ENCODE measurements at places on chromosomes 3 and 15.

DNA sequence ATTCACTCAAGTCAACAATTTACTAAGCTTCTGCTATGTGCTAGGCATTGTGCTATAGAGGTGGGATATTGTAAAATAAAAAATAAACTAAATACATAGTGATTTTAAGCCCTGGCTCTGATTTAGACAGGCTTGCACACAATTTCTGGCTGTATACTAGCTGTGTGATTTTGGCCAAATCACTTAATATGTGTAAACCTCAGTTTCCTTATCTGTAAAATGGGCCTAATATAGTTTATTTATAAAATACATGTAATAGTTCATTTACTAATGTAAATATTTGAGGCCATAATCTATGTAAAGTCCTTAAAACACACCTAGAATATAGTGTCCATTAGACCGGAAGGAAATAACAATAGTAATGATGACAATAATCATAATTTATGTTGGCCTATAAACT, 363.1 kb downstream of the CLSTN2 start:
- DNase-seq = no peak

- DNase-seq = no peak
These were observed 53.2 kb downstream of the MEF2A start for GRCh38 chr15:99618941-99619411.

DNA sequence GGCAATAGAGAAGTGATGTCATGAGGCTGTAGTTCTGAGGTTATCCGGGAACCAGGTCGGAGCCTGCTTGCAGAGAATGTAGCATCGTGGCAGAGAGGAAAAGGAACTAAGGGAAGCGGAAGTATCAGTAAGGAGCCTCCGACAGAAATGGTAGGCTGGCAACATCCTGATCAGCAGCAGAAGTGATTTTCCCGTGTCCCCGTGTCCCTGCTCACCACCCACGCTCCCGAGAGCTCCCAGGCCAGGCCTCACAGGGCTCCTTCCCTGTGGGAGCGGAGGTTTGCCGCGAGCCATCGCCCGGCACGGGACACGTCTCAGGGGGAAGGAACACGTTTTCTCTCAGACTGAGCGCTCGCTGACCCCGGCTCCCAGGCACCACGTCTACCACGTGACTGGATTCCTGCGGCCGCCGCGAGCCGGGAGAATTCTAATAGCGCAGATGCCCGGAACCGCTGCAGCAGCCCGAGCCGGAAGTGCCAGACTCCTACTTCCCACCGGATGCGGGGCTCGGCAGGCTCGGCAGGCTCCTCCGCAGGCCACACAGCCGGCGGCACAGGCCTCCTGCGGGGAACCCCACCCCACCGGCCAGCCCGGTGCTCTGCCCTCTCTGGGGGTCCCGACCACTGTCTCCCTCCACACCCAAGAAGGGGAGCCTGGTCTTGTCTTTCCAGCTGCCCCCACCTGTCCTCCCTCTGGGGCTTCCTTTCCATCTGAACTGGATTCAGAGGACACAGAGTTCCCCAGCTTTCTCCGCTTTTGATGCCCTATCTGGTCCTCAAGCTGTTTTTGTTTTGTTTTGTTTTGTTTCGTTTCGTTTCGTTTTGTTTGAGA, 99.3 kb downstream of the BDH1 start:
- peak; percentile 60 for DNase-seq

- no peak for DNase-seq
These were observed 58.4 kb downstream of the EDEM1 start for GRCh38 chr3:5245927-5246326.

DNA sequence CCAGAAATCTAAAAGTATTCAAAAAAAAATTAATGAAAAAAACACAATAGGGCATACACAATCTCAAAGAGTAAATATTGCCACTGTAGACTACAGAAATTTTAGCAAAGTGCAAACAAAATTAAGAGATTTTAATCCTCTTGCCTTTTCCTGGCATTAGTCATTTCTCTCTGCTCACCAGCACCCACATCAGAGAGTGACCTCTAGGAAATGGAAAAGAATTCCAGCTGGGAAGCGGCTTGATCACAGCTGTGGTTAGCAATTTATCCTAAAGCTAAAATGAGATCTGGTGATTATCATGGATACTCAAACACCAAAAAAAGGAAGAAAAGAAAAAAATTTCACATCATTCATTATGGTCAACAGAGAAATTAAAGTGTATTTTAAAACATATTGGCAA, 7.5 kb downstream of the CSNK1G1 start:
- no peak for DNase-seq

DNA sequence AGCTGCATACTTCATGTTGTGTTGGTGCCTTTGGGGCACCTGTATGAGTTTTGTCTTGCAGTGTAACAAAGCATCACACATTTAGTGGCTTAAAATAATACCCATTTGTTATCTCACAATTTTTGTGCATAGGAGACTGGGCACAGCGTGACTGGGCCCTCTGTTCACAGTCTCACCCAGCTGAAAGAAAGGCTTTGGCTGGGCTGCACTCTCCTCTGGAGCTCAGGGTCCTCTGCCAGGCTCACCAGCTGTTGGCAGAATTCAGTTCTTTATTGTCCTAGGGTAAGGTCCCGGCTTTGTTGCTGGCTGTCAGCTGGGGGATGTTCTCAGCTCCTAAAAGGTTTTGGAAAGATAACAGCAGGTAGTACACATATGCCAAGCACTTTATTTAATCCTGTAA, 263.3 kb downstream of the CLSTN2 start:
- no peak for DNase-seq

DNA sequence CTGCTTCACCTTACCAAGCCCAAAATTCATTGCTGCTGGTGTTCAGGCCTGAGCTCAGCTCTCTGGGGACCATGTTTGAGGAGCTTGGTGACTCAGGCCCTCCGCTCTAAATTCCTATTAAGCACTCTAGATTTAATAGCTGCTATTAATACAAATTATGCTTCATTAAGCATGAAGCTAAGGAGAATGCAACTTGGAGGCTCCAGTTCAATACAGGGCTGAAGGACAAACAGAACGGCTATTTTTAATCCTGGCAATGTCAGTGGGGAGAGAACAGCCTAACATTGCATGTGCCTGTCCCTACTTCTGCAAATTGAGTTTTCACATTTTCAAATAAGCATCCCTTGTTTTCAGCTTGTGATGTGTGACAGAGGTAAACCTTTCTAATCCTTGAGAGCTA, 80.1 kb upstream of the TRIM42 start:
- DNase-seq = no peak

GRCh38 chr3:195001261-195001660, 269.7 kb downstream of the XXYLT1 start:
- no peak for DNase-seq

DNA sequence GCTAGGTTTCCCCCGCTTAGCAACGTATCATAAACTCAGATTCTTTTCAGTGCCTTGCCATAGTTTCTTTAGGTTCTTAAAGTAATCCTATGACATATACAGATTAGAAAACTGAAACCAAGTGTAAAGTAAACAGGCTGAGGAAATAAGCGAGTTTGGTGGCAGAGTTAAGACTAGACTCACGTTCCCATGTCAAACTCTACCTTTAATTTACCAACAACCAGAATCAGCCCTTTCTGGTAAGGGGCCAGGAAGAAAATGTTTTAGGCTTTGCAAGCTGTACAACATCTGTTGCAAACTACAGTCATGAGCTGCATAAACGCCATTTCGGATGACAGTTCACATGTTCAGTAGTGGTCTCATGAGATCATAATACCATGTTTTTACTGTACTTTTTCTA, 128.0 kb upstream of the PRICKLE2 start:
- DNase-seq = no peak

GRCh38 chr3:180420016-180420415, 181.9 kb upstream of the TTC14 start:
- DNase-seq = no peak

DNA sequence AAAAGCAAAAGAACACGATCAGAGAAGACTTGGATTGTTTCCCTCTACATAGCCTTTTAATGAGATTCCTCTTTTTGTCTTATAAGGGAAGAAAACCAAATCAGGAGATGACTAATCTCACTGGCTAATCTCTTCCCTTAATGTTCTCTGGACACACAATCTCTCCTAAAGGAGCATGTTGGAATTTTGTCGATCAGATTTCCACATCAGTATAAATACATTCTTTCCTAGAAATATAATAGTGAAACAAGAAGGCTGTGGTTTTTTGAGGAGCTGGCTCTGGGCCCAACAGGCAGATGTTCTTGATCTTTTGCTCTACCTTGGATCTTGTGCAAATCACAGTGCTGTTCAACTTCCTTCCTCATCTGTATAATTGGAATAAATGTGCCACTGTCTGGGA, 94.0 kb downstream of the GTPBP8 start:
- DNase-seq = no peak

DNA sequence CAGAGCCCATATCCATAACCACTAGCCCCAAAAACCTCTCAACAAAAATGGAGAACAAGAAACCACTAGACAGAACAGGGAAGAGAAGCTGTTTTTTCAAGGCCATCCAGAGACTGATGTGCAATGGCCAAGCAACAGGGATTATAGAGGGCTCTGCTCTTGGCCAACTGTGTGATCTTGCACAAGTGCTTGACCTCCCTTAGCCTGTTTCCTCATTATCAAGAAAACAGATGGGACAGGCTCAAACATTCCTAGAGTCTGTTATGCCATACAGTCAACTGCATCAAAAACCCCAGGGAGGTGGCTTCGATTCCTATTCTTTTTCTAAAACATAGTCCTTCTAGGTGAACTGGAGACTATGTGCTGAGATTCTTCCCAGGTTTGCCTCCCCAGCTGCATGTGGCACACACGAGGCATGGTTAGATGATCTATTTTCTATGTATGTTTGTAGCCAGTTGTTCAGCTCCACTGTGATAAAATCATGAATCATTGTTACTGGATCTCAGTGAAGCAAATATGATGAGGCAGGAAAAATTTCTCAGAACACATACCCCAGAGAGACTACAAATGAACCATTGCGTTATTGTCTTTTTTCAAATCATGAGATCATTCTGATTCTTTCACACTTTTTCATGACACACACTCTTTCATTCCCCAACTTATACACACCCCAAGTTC, 132.9 kb upstream of the TGFBR2 start:
- no peak for DNase-seq
